ENCODE measurements at places on chromosomes 5 and 9. TPM values are rescaled to one million over a fixed set of nuclear protein-coding genes. Genes with fewer than 3 reads are reported as not detected.

DNA sequence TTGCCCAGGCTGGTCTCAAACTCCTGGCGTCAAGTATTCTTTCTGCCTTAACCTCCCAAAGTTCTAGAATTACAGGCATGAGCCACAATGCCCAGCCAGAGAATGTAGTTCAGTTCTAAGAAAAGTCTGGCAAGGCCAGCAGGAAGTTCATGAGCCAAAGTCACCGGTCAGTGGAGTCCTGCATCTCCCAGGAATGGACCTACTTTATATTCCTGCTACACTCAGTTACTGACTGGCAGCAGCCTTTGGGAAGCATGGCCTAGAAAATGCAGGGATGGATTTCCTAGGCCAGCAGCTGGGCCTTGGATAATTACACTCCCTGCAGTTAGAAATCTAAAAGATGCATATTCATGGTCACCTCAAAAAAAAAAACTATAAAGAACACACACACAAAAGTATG, 135.7 kb downstream of the CAAP1 start:
- no peak for DNase-seq

DNA sequence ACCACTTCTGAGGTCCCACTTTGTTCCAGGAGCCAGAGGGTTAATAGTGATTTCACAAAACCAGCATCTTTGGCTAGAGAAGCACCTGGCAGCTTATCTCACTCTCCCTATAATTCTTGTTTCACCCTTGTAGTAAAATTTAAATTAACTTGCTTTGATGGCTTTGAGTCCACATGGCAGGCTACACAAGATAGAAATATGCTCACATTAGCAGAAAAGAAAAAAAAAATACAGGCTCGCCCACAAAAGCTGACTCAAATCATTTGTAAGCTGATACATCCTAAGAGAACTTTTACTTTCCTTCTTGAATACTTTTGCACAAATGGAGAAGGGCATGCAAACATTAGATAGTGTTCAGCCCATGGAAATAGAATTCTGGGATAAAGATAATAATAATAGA, 36.2 kb downstream of the TNFSF15 start:
- no peak for DNase-seq

- no peak for DNase-seq
These were observed 60.6 kb downstream of the DRD1 start for GRCh38 chr5:175383350-175383749.

PCDHGA9 gene
- 0.97 TPM for total RNA-seq

DNA sequence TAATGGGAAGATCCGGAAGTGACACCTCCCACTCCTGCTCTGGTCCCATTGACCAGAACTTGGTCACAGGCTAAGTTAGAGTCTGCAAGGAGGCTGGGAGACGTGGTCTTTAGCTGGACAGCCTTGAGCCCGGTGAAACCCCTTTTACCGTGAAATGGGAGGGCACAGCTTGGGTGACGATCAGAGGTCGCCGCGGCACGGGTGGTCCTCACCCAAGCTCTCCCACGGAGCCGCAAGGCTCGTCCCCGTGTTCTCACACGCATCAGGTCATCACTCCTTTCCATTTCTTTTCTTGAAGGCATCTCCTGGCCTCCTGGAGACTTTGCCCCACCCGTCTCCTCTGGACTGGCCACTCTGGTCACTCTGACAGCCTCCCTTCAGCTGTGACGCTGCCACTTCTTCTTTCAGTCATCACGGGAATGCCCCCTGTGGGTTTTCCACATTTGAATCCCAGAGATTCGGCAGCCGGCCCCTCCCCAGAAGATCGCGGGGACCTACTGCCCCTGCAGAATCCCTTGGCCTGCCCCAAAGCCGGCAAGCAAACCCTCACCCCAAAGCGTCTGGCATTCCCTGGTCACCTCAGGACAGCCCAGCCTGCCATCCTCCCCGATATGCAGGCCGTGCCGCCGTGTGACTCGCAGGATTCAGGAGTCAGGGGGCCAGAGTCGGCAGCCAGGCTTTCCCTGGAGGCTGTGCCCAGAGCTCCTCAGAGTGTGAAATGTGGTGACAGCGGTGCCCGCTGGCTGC, 18.9 kb upstream of the EGFL7 start:
- DNase-seq, result no peak

DNA sequence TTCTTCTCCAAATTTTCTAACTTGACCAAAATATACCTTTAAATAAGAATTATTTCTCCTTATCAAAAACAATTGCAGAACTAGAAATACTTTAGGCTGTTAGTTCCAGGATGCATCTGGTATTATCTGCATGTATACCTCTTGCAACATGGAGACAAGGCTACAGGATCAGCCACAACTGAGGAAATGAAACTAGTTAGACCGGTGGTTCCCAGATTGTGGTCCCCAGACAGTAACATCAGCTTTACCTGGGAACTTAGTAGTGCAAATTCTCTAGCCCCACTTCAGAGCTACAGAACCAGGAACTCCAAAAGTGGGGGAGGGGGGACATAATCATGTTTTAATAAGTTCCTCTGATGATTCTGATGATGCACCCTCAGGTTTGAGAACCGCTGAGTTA, 61.6 kb upstream of the C9orf72 start:
- DNase-seq, result no peak

GLIPR2 gene
- 17.0 TPM for total RNA-seq

KCNIP1 gene
- not detected for total RNA-seq
